ENCODE measurements at places on chromosomes 4 and X.

DNA sequence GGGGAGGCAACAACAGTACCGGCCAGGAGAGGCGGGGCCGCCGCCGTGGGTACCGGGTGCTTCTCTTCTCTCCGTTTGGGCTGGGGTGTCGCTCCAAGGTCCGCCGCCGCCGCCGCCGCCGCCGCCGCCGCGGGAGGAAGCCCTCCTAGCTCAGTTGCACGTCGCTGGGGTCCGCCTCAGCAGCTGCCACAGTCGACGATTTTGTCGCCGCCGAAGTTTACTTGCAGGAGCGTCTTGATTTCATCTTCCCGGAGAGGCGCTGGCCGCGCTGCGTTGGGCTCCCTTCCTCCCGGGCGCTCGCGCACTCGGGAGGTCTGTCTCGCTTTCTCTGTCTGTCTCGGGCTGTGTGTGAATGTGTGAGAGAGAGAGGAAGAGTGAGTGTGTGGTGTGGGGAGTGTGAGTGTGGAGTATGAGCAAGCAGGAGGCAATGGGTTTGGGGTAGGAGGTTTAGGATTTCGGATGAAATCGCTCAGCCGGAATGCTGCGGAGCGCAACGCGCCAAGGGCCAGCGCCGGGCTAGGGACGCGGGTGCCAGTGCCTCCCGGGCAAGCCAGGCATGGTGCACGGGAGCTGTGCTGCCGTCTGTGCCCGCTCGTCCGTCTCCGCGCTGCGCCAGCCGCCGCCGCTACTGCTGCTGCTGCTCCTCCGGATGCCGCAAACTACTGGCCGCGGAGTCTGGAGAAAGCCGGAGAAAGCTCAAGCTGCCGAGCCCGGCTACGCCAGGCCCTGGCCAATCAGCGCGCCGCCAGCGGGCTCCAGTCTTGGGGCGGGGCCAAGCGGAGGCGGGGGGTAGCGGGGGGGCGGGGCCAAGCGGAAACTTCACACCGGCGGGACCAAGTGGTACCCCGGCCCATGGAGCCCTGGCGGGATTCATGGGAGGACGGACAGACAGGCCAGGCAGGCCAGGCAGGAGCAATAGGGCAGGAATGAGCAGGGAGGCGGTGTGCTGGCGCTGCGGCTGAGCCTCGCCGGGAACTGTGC is at the start of gene PCDH19:
PCDH19 (minus strand) TSS at position 664 of the 981 bp plus-strand sequence. CDS start 1,676 bp downstream, outside the sequence.
- DNase-seq = peak; percentile 73

- DNase-seq = no peak
Observed at GRCh38 chrX:121365572-121366161, 318.3 kb downstream of the GLUD2 start.

DNA sequence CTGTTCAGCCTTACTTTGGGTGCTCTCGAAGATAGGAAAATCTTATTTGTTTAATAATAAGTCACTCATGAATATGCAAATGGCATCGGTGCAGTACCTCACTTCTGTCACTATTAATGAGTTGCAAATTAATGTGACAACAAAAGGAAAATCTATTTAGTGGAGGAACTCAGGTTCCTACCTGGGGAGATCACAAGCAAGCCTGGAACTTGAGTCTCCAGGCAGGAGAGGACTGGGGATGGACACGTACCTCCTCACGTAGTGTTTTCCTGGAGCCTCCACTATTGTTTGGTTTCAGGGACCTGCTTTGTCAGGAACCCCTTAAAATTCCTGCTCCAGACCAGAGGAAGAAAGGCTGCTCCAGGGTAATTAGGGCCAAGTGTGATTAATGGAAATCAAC is 82.1 kb downstream of the BCOR start:
- DNase-seq = no peak

DNA sequence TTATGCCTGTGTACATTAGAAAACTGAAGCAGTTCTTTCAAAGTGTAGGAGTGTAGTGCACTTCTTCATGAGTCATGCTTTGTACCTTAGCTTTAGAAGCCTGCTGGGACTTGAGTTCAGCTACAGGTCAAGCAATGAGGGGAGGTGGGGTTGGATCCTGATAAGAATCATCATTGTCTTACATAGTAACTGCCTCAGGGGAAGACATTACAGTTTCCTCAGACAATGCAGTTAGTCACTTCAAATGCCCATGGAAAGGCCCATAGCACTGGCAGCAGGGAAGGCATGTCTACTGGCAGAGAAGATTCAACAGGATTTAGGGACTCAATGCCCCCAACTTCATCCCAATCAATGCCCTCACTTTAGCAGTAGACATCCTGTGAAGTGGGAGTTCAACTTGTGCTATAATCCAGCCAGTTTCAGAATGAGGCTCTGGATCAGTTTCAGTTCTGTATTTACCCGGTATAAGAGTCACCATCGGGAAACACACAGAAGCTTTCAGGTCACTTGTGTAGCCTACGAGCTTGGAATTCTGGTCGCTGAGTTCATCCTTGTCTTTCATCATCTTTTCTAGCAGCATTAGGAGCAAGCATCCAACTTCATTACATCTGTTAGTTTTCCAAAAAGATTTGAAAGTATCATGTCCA is 1216.5 kb downstream of the RAPGEF2 start:
- peak; percentile 18 for DNase-seq

DNA sequence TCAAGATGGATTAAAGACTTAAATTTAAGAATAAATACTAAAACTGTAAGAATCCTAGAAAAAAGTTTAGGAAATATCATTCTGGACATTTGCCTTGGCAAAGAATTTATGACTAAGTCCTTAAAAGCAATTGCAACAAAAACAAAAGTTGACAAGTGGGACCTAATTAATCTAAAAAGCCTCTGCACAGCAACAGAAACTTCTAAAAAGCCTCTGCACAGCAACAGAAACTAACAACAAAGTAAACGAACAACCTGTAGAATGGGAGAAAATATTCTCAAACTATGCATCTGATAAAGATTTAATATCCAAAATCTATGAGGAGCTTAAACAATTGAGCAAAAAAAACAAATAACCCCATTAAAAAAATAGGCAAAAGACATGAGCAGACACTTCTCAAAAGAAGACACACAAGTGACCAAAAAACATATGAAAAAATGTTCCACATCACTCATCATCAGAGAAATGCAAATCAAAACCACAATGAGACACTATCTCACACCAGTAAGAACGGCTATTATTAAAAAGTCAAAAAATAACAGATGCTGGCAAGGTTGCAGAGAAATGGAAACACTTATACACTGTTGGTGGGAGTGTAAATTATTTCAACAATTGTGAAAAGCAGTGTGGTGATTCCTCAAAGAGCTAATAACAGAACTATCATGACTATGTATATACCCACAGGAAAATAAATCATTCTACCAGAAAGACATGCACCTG is 5.5 kb upstream of the OPRPN start:
- DNase-seq = no peak

DNA sequence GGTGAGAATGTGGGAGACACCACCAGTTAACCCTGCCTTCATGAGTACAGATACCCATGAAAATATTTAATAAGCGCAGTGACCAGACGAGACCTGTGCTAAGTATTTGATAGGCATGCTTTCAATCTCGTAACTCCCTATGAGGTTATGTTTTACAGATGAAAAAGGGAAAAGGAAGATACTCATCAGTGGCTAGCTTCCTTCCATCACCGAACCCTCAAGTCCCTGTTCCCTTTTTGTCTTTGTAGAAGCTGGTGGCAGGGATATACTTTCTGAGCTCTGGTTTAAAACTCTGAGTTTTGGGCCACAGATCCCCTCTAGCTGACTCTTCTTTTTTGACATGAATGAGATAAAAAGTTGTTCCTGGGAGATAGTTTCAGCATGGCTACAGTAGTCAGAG is 26.3 kb downstream of the AFF1 start:
- DNase-seq = no peak

GRCh38 chr4:182208526-182209050 is 34.6 kb upstream of the TENM3 start:
- no peak for DNase-seq

- DNase-seq = no peak
Observed at GRCh38 chr4:84894621-84895020, 71.9 kb downstream of the WDFY3 start.

GRCh38 chr4:87322754-87323153 is at the start of gene HSD17B13:
HSD17B13 (minus strand) TSS chr4:87322882; CDS start chr4:87322841, 41 bp downstream.
- DNase-seq = no peak

- DNase-seq = peak; percentile 95
Observed at GRCh38 chr4:57501720-57502119, 391.5 kb upstream of the IGFBP7 start.

DNA sequence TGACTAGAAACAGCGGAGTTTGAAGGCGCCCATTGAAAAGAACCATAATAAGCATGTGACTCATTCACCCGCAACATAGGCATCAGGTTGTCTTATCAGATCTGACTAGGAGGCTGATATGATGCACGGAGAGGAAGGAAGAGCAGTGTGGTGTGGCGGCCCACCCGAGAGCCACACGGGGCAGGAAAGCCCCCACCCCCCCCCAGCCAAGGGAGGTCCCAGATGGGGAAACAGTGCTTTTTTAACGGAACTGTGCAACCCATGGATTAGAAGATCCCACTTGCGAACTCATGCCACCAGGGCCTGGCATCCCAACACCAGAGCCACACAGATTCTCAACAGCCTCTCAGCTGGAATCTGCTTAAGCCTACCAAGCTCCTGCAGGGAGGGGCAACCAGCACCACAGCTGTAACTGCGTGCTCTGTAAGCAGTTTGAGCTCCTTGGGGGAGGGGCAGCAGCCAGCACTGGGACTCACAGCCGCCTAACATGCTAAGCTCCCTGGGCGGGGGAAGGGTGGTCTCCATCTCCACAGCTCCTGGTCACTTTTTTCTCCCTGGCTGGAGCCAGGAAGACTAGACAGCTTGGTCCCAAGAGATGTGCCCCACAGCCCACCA is 466.2 kb downstream of the PDGFC start:
- no peak for DNase-seq

DNA sequence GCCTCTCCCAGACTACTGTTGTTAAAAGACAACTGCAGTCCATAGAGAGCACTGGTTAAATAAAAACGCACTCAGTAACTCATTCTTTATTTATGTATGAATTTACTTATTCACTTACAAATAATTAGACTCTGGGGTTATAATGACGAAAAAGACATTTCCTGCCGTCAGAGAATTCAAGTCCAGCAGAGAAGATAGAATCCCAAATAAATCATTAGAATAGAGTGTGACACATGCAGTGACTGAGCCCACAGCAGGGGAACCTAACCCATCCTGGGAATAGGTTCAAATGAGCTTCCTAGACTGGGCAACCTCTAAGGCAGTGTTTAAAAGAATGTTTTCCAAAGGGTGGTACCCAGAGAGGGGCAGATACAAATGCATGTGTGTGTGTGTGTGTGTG is 53.9 kb downstream of the FGFBP1 start:
- DNase-seq = peak; percentile 28

DNA sequence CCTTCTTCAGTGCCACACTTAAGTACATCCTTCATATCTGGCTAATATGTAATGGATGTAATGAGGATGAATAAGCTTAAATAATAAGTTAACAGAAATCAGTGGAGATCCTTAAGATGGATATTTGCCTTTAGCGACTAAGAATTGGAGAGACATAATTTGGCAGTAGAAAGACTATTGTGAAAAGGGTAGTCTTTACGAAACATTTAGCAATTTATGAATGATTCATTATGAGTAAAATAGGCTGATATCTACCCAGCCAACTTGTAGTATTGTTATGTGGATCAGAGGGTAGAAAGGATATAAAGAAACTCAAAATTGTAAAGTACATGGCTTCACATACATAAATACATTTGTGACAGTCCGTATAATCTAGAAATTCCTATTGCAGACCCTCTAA is 2371.8 kb downstream of the PCDH7 start:
- no peak for DNase-seq

DNA sequence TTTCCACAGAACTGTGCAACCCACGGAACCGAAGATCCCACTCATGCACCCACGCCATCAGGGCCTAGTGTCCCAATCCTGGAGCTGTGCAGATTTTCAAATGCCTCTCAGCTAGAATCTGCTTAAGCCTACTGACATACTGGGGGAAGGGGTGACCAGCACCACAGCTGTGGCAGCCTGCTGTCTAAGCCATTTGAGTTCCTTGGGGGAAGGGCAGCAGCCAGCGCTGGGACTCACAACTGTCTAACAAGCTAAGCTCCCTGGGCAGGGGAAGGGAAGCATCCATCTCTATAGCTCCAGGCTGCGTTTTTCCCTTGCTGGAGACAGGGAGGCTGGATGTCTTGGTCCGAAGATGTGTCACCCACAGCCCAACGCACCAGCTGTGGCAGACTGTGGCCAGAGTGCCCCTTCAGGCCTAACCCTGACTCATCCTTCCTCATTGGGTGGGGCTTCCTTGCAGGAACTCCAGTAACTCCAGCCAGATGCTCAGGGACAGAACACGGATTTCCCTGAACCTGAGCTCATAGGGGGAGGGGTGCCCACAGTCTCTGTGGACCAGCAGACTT is 194.8 kb downstream of the CHRDL1 start:
- DNase-seq = peak; percentile 41

GRCh38 chrX:8913655-8914409 is 112.6 kb upstream of the FAM9A start:
- no peak for DNase-seq

GRCh38 chrX:120308959-120309872 is 2.0 kb downstream of the TMEM255A start:
- peak; percentile 51 for DNase-seq

GRCh38 chr4:182862141-182862875 is 54.9 kb downstream of the DCTD start:
- DNase-seq = no peak

DNA sequence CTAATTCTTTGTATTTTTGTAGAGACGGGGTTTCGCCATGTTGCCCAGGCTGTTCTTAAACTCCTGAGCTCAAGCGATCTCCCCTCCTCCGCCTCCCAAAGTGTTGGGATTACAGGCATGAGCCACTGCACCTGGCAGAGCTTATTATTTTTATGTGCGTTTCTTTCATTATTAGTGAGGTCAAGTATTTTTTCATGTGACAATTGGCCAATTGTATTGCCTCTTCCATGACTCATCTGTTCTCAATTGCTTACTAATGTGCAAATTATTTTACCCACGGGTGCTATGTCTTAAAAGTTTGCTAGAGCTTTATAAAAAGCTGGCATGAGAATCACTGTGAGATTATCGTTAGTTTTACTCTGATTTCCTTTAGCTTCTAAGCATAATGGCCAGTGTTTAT is 13.0 kb upstream of the ARX start:
- DNase-seq = peak; percentile 61

GRCh38 chr4:152321398-152321797 is 214.5 kb downstream of the FBXW7 start:
- DNase-seq = no peak

DNA sequence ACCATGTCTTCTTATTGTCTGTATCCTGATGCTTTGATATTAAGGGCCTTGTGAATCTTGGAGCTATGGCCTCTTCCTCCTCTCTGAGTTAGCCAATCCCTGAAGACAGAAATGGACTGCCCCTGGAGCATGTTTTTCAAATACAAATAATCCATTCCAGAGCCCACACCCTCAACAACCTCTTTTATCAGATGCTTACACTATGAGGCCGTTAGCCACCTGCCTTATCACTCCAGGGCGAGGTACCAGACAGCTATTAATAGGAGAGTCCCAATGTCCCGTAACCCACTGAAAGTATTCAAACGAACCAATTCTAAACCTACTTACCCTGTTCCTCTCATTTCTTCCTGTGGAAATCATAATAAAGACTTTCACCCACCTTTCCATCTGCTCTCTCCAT is 165.0 kb downstream of the ARHGAP24 start:
- DNase-seq = no peak
